ENCODE measurements at places on chromosomes 7 and 10.

- DNase-seq, result peak; percentile 1
Observed at GRCh38 chr10:91838199-91838598, 40.0 kb downstream of the TNKS2 start.

GRCh38 chr7:4079956-4080355 lies 602.1 kb upstream of the FOXK1 start:
- no peak for DNase-seq

DNA sequence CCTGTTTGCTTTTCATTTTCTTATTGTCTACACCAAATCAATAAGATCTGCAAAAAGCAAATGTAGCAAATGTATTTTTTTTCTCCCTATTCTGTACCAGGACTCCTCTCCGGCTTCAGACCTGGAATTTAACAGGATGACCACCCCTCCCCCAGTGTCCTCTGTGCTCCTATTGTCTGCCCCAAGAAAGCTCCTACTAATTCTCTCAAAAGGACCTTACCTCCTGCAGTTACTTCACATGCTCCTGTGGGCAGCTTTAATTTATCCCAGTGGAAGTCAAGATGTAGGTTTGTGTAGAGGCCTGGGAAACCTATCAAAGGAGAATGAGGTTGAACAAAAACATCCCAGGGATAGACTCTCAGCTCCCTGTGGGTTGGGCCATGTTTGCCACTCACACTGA lies 31.3 kb downstream of the PLXNA4 start:
- no peak for DNase-seq

GRCh38 chr7:89661876-89662275 lies 492.4 kb upstream of the STEAP1 start:
- DNase-seq, result no peak

GRCh38 chr10:29691564-29692072 lies 56.8 kb upstream of the SVIL start:
- DNase-seq, result no peak

DNA sequence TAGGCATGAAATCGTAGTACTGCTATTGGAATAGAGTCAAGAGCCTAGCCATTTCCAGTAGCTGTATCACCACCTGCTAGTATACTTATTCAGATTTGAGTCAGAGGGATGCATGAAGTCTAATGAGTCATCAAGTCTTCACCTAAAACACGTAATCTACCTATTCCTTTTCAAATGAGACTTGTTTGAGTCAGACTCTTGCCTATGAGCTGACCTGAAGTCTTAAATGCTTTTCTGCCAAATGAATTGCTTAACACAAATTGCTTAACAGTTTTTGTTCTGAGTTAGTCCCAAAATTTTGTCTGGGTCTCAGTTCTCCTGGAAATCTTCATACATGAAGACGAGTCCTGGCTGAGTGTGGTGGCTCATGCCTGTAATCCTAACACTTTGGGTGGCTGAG lies 165.2 kb downstream of the GNAT3 start:
- DNase-seq, result no peak

- DNase-seq, result no peak
Observed at GRCh38 chr10:48406204-48406603, 99.7 kb downstream of the MAPK8 start.
